ENCODE measurements at places on chromosomes 1 and 21. TPM values are rescaled to one million over a fixed set of nuclear protein-coding genes. Genes with fewer than 3 reads are reported as not detected.

SRM gene
- 17.7 TPM for total RNA-seq

TOMM20 gene
- 83.3 TPM for total RNA-seq

DNA sequence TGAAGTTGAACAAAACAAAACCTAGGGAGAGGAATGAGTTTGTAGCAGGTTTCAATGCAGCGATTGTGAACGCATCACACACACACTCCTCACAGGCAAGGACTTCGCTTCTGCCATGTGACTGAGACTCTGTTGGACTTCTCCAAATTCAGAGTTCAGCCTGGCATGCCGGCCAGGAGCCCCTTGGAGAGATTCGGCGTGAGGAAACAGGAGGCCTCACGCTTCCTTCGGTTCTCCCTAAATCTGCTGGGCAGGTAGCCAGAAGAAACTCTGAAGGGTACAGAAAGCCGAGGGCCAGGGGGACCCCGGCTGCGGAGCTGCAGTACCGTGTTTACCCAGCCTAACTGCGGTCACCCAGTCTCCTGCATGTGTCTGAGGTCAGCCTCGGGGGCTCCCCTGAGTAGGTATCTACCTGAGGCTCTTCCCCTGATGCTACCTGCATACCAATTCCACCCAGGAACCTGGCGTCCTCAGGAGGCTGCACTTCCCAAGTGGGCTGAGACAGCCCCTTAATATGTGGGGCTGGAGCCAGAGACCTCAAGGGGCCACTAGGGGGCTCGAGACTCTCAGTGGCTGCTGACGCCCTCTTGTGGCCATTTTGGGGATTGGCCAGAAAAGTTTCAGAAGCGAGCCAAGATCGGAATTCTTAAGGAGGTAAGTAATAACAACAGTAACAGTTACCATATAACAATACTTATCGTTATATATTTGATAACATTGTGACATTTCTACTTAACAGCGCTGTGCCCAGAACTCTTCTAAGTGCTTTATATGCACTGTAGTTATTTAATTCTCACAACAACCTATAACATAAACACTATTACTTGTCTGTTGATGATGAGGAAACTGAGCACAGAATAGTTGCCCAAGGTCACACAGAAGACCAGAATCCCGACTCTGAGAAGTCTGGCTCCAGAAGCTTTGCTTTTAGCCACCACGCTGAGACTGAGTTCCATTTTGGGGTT lies 2.7 kb upstream of the ANXA9 start:
- H3K4me3 ChIP-seq = peak overlapping the region; percentile 4
- no peaks in the 10 kb centered on the region for H3K36me3 ChIP-seq
- DNase-seq = peak; percentile 95

GRCh38 chr1:109546311-109547109 lies 1.9 kb upstream of the GNAI3 start:
- H3K27me3 ChIP-seq = no peaks in the 10 kb centered on the region
- peak overlapping the region; percentile 99 for H3K27ac ChIP-seq
- DNase-seq = peak; percentile 96

DNA sequence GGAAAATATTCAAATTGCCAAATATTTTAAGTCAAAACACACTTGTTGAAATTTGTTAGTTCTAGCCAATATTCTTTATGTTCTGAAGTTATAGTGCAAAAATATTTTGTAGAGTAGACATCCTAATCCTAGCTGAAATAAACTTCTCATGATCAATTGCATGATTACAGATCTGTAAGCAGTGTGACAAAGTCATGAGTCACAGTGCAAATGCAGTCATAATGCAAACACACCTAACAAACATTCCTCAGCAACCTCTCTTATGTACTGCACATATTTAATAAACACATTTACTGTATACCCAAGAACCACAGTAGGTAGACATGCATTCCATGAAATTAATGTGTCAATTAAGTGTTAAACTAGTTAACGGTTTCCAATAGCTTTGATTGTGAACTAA lies 1857.4 kb downstream of the NCAM2 start:
- H3K4me3 ChIP-seq = no peak overlapping the region
- no peaks in the 10 kb centered on the region for H3K4me1 ChIP-seq
- DNase-seq = no peak
- no peaks in the 10 kb centered on the region for H3K36me3 ChIP-seq
- no peaks in the 10 kb centered on the region for H3K27me3 ChIP-seq

DNA sequence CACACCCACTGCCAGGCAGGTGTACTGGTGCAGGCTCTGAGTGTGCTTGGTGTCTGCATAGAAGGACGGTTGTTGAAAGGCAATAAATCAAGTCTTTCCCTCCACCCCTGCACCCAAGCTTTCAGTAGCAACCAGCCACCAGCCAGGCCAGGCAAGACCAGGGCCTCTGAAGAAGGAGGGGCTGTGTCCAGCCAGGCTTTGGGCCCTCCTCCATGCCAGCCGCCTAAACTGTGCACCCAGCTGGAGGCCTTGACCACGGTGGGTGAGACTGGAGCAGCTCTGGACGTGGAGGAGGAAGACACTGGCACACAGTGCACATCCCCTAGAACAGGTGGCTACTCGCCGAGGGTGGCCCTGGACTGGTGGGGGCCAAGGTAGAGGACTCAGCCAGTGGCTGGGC lies 4.9 kb downstream of the OLIG2 start:
- H3K27ac ChIP-seq = no peak overlapping the region
- peaks cover 38% of the 10 kb centered on the region for H3K4me1 ChIP-seq
- no peak overlapping the region for H3K4me3 ChIP-seq
- no peak for DNase-seq
- no peaks in the 10 kb centered on the region for H3K36me3 ChIP-seq
